GM10248 (cell line): ENCODE measurements at places on chromosomes 6 and 20.

DNA sequence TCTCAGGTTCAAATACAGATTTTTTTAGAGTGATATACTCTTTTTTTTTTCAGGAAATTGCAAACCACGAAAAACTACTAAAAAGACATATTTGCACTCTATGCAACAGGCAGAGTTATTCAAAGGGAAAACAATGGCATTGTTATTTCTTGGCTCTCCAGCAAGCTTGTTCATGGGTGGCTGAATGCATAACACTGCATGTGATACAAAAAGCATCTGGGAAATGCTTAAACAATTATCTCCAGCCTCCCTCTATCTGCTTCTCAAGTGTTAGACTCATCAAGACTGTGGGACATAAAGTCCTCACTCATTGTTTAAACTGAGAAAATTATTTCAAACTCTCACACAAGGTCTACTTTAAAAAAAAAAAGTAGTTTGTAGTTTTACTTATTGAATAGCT, 7.3 kb upstream of the COL12A1 start:
- DNase-seq: no peak

GRCh38 chr6:14995208-14995607, 250.7 kb upstream of the JARID2 start:
- DNase-seq: no peak

GRCh38 chr20:9280666-9281065, 211.8 kb downstream of the PLCB4 start:
- no peak for DNase-seq

DNA sequence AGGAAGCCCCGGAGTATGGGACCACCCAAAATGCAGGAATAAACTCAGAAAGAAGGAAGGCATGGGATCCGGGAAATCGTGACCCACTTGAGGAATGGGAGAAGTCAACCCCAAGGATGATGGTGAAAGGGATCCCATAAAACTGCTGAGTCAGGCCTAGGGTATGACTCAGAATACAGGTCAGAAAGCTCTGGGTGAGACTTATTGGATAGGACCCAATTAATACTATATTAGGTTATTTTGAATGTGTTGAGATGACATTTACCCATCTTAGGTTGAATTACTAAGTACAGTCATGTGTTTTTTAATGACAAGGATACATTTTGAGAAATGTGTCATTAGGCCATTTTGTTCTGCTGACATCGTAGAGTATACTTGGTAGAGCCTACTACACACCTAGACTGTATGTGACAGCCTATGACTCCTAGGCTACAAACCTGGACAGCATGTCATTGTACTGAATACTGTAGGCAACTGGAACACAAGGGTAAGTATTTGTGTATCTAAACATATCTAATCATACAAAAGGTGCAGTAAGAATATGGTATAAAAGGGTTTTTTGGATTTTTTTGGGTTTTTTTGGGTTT, 17.1 kb upstream of the HIVEP1 start:
- DNase-seq: no peak

DNA sequence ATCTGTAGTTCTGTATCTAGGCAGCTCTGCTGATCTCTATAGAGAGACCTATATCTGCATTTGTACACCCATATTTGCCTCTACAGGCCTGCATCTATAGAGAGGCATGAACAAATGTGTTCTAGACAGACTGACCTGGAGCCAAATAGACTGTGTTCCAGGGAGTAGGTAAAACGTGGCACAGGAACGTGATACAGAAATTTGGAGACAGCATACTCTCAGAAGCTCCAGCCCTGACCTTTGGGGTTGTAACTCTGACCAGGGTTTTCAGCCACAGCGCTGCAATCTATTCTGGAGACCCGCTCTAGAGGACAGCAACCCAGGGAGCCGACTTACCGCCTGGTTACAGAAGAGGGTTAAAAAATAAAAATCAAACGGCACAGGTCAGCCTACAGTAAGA, 983 bp downstream of the RBBP9 start:
- DNase-seq: no peak

DNA sequence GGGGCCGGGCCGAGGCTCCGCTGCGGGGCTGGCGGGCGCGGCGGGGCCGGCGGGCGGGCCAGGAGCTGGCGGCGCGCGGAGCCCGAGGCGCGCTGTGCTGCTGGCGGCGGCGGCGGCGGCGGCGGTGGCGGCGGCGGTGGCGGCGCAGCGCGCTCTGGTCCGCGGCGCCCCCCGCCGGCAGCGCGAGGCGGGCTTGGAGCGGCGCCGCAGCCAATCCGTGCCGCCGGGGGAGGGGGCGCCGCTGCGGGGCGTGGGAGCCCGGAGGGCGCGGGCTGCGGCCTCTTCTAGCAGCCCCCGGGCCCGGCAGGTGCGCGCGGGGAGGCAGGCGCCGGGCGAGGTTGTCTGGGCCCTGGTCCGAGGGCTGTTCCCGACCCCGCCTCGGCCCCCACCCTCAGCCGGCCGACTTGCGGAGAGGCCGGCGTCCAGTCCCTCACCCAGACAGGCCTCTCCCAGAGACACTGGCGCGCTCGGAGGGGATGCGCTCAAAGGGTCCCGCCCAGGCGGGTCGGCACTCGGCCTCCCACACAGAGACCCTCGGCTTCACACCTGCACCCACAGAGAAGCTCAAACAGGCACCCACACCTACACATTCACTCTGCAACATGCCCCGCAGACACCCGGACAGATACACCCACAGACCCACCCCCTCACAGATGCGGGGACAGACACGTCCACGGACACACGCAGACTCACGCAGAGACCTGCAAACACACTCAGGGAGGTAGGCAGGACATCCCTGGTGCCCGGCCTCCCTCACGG, at the start of gene RIMS4:
Gene RIMS4, minus strand, starts transcription at position 156 of the 759 bp plus-strand sequence. CDS start 275 bp downstream, outside the sequence.
- DNase-seq: no peak

DNA sequence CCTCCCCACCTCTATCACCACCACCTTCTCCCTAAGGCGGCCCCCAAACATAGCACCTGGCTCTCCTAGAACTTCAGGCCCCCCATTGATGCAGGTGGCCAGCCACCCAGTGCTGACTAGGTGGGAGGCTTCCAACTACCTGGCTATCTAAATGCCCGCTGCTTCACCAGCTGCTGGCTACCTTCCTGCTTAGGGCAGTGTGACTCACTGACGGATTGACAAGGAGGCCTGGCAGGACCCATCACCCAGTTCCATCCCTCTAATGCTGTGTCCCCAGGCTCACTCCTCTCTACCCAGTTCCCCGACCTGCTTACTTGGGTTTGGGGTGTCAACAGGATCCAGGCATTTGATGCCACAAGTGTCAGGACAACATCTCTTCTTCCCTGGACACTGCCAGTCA, 1.1 kb downstream of the SLPI start:
- no peak for DNase-seq

DNA sequence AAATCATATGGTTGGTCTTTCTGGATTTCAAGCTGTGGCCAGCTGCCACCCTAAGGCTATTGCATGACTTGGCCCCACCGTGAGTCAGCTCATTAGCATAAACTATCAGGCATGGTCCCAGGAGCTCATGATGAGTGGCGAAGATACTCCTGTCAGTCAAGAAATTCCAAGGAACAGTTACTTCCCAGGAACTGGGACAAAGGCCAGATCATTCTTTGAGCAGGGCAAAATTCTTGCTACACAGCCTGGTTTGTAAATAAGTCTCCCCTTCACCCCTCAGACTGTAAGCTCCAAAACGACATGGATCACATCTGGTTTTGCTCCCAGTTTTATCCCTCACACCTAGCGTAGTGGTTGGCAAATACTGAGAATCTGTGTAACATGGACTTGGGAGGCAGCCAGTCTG, 33.0 kb upstream of the KIAA1586 start:
- DNase-seq: no peak

- no peak for DNase-seq
Measured at GRCh38 chr6:34131326-34132290, 14.3 kb downstream of the GRM4 start.

GRCh38 chr6:68252632-68253031, 382.4 kb upstream of the ADGRB3 start:
- no peak for DNase-seq

DNA sequence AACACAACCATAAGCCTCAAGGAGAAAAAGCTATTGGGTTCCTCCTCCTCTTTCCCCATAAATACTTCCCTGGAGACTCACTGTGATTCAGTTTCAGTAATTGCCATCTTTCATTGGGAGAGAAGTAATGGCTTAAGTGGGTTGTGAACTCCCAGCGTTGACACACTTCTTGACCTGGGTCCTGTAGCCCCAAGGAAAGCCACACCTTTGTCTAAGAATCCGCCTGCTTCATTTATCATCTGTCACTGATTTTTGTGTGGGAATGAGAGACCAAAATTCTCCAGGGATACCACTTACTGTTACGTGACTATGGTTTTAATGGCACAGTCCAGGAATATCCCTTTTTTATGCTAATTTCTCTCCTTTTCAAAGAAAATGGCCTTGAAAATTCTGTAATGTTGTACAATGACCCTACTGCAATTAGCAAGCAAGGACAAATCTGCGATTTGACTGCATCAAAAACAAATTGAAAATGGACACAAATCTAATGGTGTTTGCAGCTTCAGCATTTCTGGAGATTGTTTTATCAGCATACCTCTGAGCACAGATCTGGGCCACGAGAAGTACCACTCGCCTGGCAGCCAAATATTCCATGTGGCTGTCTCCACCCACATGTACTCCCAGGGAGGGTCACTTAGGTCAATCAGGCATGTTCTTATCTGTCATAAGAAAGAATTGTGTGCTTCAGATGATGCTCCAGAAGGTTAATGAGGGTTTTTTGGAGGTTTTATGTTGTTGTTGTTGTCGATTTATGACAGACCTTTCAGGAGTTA, 29.8 kb downstream of the DCBLD1 start:
- DNase-seq: no peak

- no peak for DNase-seq
Measured at GRCh38 chr20:22429175-22430153, 154.9 kb downstream of the FOXA2 start.

DNA sequence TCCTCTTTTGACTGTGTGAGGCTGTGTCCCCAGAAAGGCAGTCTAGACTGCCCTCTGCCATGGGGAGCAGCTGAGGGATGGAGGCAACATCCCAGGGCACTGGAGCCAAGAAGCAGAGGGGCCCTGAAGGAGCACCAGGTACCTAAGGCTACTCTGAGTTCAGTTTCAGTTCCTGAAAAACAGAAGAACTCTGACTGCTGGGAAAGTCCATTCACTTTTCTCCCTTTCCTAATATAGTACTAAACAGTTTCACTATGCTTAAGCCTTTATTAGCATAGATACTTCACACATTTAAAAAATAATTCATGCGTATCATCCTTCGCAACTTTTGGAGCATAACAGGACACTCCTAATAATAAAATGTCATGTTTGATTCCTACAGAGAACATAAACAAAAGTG, 130.0 kb downstream of the FOXC1 start:
- DNase-seq: peak; percentile 84

GRCh38 chr6:168493976-168494375, 53.0 kb downstream of the SMOC2 start:
- DNase-seq: no peak

- DNase-seq: no peak
Measured at GRCh38 chr20:36957875-36958667, 6.6 kb upstream of the SAMHD1 start.

DNA sequence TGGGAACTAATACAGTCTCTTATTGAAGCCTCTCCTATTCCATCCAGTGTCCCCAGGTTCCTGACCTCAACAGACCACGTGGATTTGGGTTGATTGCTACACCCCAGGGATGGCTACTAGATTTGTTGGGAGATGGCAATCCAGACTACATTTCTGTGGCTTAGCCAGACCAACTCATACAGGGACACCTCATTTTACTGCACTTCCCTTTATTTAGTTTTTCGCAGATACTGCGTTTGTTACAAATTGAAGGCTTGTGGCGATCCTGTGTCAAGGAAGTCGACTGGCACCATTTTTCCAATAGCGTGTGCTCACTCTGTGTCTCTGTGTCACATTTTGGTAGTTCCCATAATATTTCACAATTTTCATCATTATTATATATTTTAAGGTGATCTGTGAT, 10.3 kb upstream of the MTRF1L start:
- DNase-seq: no peak

DNA sequence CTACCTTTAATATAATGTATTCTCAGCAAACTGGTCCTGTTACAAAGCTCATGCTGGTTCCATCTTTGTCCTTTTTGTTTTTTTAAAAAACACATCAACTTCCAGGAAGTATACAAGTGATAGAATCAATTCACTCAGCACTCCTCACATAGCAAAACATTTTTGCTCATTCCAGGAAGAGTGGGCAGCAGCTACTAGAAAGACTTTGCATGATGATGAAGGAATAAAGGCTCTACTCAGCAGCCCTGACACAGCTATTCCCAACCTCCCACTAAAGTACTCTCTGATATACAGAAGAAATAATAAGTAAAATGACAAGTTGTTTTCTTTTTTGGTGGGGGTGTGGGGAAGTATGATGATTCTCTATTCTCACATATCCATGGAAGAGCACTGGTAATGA, 61.2 kb downstream of the RGS17 start:
- DNase-seq: no peak

- no peak for DNase-seq
Measured at GRCh38 chr6:28311139-28311823, 24.7 kb downstream of the ZSCAN31 start.

DNA sequence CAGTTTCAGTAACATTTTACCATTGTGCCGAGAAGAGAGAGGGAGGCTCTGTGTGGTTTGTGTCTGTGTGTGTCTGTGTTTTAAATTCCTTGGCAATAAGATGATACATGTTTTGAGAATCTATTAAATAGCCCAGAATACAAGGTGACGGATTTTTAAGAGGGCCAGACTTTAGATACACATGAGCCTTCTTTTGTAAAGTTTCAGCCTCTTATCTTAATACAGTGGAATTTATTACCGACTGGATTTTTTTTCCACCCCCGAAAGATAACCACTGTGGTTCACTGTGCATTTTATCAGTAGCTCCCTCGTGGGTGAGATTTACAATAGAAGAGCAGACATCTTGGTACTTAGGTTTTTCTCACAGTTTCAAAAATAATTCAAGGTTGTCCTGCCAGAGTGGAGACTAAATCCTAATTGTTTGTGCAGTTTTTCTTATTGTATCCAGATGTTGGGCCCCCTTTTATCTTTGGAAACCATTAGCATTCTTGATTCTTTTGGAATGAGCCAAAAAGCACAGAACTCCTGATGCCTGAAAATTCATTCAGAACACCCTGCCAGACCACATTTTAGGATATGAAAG, 49.9 kb downstream of the STK4 start:
- DNase-seq: no peak

DNA sequence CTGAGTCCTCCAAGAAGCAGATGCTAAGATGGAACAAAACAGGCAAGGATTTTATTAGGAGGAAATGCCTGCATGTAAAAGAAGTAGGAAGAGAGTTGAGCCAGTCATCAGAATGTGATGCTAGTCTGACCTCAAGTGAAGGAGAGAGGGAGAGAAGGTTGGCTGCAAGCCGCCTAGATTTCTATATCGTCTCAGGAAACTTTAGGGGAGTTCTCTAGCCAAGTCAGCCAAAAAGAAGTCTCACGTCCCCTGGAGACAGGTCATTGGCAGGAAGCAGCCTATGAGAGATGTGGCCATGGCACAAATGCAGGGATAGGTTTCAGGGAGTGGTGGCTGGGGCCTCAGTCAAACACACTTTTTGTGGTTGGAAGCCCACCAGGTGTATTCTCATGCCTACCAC, 378.0 kb downstream of the CD109 start:
- DNase-seq: no peak

DNA sequence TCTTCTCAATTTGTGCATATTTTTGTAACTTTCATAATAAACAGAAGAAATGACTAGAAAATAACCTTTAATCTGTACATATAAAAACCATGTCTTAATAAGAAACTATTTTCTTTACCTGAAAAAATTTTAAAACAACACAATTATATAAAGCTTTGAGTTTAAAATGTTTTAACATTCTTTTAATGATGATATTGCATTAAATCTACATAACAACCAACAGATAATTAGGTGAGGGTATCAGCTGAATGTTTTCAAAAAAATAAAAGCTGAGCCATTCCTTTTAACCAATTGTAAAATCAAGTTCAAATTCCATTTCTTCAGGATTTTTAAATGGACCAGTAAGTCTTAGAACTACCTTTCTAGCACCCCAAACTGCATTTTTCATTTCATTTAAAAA, 1185.0 kb upstream of the CITED2 start:
- DNase-seq: no peak
